T-helper 9 cell (primary cell): ENCODE measurements at places on chromosomes 4 and X.

GRCh38 chr4:735583-735982 is 30.0 kb downstream of the PCGF3 start:
- DNase-seq = no peak

- no peak for DNase-seq
Observed at GRCh38 chr4:141455651-141456050, 180.7 kb upstream of the IL15 start.

GRCh38 chr4:141021397-141022110 is 111.7 kb downstream of the RNF150 start:
- DNase-seq = no peak

DNA sequence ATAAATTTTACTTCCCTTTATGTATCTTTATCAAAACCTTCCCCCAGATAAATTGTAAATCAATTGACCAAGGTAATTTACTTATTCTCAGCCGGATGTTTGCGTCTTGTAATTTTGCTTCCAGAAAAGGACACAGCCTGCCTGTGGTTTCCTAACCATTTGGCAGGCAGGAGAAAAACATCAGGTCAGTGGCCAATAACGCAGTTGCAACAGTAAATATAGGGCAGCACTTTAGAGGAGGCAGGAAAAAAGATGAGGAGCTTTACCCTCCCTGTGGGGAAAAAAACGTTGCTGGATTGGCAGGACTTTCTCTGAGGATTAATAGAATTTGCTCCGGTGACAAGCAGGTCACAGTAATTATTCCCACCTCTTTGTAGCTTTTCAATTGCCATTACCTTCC is 2618.1 kb downstream of the ARAP2 start:
- DNase-seq = no peak

- DNase-seq = no peak
Observed at GRCh38 chr4:101515566-101515965, 168.2 kb upstream of the PPP3CA start.

DNA sequence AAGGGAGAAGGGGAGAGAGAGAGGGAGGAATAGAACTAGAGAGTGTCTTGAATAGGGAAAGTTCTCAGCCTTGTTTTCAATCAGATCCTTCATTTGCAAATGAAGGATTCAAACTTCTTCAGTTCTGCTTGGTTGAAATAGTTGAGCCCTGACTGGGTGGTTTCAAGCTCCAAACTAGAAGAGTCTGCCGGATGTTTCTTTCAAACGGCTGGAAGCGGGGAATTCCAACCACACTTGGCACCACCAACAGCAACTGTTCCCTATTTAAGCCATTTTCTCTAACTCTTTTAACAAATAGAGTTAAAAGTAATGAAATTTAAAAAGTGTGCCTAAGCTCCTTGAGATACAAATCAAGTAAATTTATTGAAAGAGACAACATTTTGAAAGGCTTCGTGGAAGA is 67.5 kb upstream of the DDX60 start:
- DNase-seq = no peak

- no peak for DNase-seq
Observed at GRCh38 chrX:44785652-44786051, 58.2 kb upstream of the DUSP21 start.

DNA sequence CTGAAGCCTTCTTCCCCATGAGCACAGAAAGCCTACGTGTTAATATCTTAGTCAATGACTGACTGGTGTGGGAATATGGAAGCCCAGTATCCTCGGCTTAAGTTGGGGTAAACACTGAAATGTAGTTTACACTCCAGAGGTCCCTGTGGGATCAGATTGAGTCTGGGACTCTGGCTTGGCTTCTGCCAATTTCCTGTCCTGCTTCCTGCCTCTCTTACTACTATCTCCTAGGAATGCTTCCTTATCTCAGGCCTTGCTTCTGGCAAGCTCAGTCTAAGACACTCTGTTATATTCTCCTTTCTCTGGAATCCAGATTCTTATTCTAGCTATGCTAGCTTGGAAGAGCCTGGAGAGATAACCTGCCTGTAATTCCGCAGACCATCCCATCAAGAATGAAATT is 174.0 kb upstream of the LDB2 start:
- DNase-seq = no peak

GRCh38 chr4:128623508-128624215 is 185.8 kb upstream of the JADE1 start:
- DNase-seq = no peak

DNA sequence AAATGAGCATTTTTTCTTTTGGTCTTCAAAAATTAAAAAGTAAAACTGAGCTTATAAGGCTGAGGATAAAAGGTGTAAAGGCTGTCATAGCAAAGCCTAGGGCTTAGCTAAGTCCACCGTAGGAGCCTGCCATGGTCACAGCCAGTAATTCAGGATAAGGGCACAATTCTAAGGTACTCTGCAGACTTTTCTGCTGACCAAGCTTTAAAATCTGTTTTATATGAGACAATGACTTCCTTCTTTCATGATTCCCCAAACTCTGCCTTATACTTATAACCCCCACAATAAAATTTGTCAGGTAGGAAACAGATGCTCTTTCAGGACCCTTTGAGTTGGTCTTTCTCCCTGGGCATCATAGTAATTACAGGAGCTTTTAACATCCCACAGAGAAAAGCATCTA is 138.5 kb downstream of the COL4A6 start:
- no peak for DNase-seq

DNA sequence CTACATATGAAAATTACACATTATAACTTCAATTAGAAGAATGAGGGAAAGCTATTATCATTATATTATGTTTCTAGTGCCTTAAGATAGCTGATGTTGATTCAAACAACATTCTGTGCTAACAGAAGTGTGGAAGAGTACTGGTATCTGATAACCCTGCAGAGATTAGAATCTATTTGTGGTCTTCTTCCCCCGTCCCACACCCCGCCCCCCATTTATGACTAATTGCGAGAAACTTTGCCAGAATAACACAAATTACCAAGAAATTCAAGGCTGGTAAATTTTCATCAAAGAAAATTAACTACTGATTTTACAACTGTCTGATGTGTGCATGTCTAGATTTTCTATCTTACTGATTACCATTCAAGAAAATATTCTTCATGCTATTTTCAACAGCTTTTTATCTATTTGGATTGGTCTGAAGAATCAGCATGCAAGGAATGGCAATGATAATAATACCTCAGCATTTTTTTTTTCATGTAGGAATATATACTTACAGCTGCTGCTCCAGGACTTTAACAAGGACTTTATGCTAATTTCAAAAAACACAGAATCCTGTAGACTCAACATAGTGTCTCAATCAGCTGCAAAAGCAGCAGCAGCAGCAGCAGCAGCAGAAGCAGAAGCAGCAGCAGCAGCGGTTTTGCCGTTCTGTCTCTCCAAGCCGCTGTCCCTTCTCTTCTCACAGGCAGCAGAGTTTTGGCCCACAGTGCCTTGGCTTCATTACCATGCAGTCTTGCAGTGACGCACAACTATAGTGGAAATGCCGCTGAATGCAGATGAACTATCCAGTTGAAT is 126.7 kb downstream of the FRYL start:
- no peak for DNase-seq

- DNase-seq = no peak
Observed at GRCh38 chrX:8675006-8675630, 56.8 kb downstream of the ANOS1 start.

DNA sequence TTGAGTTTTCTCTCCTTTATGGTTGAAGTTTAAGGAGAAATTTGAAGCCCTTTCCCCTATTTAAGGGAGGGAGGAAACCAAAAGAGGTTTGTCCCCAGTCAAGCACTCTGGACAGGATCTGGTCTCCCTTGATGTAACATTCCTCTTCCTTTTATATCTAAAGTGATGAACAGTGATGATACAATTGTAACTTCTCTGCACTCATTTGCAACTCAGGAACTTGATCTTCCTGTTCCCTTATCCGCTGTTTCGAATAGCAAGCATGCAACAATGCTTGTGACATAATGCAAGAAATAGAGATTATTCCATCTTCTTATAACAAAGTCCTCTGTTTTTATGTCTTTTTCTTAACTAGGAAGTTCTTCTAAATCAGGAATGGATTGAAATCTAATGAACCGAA is 18.3 kb downstream of the ALPK1 start:
- DNase-seq = no peak

- DNase-seq = no peak
Observed at GRCh38 chrX:131034063-131034462, 24.1 kb upstream of the ARHGAP36 start.

GRCh38 chrX:30888526-30889146 is 418 bp downstream of the TAB3 start:
- DNase-seq = no peak

DNA sequence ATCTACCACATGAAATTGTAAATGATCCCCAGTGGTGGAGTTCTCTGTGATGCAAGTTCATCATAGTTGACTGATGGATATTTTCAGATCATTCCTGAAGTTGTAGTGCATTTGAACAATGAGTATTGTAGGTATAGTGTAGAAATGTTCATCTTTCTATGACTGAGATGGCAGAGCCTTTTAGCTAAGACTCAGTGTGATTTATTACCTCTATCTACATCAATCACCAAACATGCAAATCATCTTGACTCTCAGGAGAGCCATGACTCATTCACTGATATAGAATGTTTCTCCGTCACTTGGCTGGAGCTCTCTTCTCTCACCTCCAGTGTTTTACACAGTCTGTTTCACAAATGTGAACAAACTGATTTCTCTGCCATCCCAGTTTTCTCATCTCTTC is 392.6 kb downstream of the IL1RAPL1 start:
- no peak for DNase-seq

GRCh38 chrX:93875621-93876282 is 201.7 kb downstream of the FAM133A start:
- DNase-seq = no peak

DNA sequence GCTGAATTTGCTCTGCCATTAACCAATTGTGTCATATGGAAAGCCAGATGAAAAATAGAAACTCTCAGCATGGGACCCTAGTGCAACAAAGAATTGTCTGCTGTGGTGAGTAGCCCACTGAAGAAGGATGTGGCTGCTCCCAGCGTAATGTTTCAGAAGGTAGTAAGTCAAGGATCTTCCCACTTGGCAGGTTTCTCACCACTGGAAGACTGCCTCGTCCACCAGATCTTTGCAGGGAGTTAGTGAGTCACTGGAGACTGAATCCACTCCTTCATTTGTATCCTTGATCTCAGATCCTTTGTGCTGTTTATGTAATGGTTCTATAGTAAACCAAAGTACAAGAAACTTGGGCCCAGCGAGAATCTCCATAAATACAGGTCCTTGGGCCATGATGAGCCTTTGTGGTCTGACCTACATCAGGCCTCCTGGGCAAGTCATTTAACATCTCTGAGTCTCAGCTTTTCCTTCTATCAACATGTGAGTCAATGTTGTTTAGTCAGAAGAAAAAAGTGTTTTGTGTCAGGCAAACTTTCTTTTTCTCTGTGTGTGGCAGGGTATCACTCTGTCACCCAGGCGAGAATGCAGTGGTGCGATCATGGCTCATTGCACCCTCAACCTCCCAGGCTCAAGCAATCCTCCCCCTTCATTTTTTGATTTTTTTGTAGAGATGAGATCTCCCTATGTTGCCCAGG is 78.0 kb upstream of the CCDC160 start:
- DNase-seq = no peak

- no peak for DNase-seq
Observed at GRCh38 chrX:143757887-143758286, 37.3 kb upstream of the SPANXN2 start.

DNA sequence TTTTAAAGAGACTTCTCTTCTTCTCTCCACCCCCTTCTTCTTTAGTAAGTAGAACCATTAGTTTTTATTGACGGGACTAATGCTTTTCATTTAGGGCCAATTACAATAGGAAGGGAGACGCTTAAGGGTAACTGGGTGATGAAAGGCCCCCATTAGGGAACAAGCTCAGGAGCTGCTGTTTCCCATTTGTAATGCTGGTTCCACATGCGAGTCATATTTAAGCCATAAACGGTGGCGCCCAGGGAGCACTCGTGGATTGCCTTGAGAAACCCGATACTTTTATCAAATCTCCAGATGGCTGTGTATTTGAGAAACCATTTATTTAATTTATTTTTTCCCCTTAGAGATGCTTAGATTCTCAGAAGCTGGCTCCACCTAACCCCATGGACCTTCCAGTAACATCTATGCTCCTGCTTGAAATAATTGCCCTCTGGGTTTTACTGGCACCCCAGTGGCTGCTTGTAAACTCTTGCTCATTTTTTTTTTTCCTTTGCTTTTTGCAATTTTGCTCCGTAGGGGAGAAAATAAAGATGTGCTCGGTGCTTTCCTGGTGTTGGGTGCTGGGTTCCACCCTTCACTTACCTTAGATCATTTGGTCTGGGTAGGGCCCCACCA is 124.2 kb upstream of the MSX1 start:
- DNase-seq = no peak
